ENCODE measurements at places on chromosomes 5 and 9.

DNA sequence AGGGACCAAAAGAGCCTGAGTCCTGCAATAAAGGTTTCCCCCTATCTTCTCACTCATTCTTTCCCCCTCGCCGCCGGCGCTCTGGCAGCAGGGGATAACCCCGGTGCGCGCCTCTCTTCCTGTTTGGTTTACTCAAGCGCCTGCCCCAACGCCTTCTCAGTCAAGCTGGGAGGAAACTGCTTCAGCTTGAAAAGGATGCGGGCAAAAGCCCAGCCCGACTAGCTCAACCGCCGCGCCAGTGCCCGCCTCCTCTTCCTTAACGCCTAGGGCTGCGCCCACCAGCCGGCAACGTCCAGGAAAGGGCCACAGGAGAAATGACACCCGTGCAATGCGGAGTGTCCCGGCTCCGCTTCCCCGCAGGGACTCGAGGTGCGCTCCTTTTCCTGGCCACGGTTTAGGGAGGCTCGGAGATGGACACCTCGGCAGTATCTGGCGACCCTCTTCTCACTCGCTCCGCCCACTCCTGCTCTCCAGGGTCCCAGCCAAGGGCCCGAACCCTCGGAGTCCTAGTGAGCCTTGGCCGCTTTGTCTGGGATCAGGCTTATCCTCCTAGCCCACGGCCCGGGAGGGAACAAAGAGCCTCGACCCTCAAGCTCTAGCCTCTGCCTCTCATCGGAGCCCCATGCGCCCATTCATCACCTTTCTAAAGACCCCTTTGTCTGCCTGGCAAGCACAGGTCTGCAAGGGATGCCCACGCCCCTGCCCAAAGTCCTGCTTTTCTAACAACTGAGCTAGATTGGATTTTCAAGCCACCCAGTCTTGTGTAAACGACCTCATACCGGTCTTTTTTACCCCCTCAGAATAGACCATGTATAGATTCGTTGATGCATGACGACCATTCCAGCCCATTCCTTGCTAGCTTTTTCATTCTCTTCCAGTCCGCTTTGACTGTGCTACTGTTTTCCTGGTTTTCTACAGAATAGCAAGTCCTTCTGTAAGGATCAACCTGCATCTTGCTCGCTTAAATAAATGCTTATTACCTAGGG, 2.0 kb downstream of the ST8SIA4 start:
- peak; percentile 31 for DNase-seq

GRCh38 chr9:128818839-128819715, 777 bp downstream of the ENDOG start:
- DNase-seq: no peak

- no peak for DNase-seq
These were observed 273.2 kb downstream of the MAST4 start for GRCh38 chr5:66869347-66869746.

GRCh38 chr5:171475596-171475995, 56.1 kb downstream of the FGF18 start:
- no peak for DNase-seq

DNA sequence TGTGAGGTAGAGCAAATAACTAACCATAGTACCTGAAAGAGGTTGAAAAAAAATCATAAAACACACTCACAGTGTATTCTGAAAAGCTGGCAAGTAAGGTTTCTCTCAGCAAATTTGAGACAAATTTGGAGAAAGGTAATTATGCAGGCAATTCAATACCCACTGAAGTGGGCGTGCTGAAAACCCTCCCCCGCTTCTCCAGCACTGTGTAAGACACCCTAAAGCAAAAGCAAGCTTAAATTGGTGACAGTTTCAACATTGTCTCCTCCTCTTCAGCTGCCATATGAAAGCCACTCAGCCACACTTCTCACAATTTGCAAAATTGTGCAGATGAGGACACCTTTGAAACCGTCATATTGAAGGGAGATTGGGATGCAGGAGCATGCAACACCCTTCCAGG, 322.3 kb upstream of the CDH6 start:
- no peak for DNase-seq

GRCh38 chr5:125961150-125961549, 462.1 kb upstream of the GRAMD2B start:
- no peak for DNase-seq

GRCh38 chr9:61665330-61665751, 475.5 kb downstream of the SPATA31A7 start:
- no peak for DNase-seq

DNA sequence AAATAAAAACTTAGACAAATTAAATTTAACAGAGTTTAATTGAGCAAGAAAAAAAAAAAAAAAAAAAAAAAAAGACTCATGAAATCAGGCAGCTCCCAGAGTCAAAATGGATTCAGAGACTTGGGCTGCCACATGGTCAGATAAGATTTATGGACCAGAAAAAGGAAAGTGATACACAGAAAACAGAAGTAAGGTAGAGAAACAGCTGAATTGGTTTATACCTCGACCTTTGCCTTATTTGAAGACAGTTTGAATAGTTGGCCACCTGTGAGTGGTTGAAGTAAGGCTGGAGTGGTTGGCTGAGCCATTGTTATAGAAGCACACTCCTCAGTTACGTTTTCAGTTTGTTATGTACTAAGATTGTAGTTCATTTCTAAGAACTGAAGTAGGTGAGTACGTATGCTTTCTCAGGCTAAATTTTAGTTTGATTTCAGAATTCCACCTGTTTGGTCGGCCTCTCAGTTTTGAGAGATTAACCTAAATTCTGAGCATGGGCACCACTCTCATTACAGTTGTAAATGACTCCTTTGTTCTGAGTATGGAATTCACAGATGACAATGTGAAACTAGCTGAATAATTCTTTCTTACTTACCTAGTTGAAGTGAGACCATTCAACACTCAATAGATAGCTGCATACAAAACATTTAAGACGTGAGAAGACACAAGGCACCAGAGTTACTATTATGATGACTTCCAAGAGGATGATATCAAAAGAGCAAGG, 149.0 kb downstream of the AOPEP start:
- DNase-seq: no peak

- DNase-seq: no peak
These were observed 431.5 kb upstream of the SGCD start for GRCh38 chr5:155895484-155895883.

GRCh38 chr5:148457183-148457620, 73.4 kb downstream of the FBXO38 start:
- no peak for DNase-seq

DNA sequence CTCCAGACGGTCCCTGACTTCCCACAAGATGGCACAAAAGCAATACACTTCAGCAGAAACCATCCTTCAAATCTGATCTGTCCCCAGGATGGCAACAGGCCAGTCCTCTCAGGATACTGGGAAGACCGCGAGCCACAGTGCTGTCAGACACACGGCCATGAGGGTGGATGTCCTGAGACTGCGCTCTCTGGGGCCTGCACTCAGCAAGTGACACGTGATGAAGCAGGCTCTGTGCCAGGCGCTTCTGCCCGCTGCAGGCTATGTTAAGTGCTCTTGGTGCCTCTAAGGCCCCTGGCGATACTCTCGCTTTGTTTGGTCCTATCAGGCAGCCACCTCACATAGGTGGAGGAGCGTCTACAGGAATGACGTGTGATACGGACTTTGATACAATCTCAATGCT, 7.1 kb downstream of the BRD9 start:
- no peak for DNase-seq

DNA sequence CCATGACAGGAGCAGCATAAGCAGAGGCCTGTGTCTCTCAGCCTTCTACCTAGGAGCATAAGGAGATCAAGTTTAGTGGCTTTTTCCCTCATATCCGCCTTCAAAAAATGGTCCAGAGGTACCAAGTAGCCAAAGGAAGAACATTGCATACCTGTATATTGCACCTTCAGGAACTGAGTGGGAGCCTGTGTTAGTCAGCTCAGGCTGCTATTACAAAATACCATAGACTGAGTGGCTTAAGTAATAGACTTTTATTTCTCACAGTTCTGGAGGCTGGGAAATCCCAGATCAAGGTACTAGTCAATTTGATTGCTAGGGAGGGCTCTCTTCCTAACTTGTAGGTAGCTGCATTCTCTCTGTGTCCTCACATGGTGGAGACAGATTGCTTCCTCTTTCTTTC, 597.4 kb upstream of the PTGER4 start:
- DNase-seq: no peak

DNA sequence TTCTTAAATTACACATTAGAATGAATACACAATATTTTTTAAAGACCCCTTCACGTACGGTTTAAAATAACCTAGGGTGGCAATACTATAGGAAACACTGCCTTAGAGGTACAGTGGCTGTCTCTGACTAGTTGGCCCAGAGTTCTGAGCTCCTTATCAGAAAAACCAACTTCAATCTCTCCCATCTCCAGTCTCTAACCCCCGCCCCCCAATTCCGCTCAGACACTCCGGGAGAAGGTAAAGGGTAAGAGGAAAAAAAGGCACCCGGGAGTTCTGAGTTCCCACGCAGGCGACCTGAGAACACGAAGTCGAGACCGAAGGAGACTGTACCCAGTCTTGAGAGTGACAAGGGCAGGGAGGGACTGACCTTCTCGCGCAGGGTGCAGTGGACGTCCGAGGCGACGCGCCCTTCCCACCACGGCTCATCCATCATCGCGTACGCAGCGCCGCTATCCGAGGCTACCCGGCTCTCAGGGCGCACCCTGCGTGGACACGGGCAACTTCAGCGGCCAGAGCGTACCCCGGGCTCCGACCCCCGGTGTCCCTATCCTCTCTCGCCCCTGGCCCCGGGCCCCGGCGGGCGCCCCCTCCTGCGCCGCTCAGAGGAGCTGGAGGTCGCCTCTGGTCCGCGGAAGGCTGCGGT, 752 bp downstream of the CCNJL start:
- no peak for DNase-seq

- peak; percentile 77 for DNase-seq
These were observed 148.2 kb upstream of the KLF4 start for GRCh38 chr9:107637421-107638420.

DNA sequence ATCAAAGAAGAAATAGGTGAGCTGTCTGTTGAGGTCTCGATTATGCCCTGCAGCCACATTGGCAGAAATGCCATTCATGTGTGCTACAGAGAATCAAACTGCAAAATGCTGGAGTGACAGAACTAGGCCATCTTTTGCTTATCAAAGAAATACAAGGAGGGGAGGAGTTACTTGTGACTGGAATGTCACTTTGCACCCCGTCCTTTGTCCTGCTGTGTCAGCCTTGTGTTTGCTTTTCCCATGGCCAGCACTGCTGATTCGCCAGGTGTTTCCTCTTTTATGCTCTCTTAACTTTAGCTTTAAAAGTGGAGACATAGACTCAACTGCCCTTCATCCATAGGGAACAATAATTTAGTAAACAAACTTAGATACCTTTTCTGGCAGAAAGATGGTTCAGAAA, 54.3 kb downstream of the SLC46A2 start:
- DNase-seq: no peak

GRCh38 chr5:159601216-159601615, 270.9 kb upstream of the IL12B start:
- no peak for DNase-seq

DNA sequence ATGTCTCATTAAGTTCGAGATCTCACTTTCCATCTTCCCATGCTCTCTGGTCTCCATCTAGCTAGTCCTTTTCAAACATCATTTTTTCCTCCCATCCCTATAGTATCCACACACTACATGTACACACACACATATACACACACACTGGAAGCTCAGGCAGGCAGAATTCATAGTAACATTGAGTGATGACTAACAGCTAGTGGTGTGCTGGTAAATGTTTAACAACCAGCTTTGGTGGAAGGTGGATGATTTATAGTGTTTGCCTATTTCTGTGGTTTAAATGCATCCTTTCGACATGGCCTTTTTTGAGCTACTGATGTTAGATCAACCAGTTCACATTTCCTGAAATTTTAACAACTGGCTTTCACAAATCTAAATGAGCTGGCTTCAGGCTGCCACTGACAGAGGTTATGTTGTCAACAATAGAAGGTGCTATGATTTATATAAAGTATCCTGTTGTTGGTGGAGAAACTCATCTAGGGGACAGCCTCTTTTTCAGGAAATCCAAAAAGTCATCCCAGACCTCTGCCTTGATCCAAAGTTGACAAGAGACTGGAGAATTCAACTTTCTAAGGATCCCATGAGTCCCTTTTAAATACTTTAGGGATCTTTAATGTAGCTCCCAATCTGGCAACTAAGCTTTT, 117.8 kb downstream of the CCDC192 start:
- no peak for DNase-seq

GRCh38 chr5:127602481-127602880, 46.4 kb upstream of the CTXN3 start:
- no peak for DNase-seq

- no peak for DNase-seq
These were observed 67.3 kb upstream of the STK32A start for GRCh38 chr5:147167529-147167928.

- no peak for DNase-seq
These were observed 76.8 kb downstream of the TTLL11 start for GRCh38 chr9:122016309-122016708.

DNA sequence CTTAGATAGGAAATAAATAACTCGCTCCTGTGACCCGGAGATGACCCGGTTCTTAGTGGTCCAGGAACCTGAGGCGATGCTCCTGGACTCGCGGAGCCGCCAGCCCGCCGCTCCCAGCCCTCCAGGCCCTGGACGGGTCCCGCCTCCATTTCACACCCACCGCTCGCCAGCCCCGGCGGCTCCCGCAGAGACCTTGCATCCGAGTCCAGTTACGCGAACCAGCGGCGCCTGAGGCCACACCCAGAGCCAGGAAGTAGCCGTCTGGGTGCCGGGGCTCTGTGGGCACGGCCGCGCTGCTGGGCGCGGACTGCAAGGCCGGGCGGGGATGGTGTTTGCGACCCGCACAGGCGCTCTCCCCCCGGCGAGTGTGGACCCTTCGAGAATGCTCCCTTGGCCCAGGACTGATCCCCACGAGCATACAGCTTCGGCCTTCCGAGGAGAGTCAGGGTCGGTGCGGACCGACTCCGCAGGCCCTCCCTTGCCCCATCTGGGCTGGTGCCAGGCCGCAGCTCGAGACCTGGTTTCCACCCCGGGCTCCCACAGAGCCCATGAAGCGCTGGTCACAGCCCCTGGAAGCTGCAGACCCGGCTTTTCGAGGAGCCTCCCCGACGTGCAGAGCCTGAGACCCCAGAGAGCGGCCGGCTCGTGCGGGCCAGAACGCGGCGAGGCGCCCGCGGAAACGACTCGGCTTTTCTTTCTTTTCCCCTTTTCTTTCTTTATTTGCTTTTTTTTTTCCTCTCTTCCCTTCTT, 5.2 kb upstream of the BARX1 start:
- no peak for DNase-seq

- no peak for DNase-seq
These were observed 16.2 kb downstream of the PRKAA1 start for GRCh38 chr5:40781843-40782409.

DNA sequence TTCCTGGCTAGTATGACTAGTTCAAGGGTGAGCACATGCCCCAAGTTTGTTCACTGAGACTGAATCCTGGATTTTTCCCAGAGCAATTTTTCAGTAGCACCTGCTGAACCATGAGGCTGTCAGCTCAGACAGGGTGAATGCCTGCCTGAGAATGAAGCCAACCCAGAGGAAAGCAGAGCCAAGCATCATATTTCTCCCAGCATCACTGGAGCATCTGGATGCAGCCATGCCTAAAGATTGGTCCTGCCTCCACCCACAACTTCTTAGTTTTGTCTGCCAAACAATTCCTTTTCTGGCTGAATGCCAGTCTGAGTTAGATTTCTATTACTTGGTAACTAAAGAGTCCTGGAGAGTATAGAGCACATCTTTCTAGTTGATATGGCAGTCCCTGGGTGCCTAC, 343.6 kb downstream of the CSNK1G3 start:
- DNase-seq: no peak
